ENCODE measurements at places on chromosomes 2 and 18.

DNA sequence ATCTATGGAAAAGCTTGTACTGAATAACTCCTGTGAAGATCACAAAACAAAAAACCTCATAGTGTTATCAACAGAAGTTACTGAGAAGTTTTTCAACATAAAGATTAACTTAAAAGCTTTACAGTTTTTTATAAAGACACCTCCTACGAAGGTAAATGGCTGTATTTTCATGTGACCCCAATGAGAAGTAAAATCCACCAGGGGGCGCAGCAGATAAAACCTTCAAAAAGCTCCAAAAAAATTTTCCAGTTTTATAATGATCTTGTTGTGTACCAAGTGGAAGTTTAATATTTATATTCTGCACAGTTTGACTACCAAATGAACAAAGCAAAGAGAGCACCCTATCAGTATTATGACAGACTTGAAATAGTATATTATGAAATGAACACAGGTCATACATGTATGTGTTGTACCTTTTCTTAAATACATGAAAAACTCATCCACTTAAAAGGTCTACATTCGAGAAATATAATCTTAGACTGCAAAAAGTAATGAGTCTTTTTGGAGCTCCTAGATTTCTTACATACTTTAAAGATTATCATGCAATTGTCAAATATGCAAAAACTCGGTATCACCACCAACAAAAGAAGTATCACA, 38.5 kb downstream of the PNO1 start:
- DNase-seq: peak; percentile 18

DNA sequence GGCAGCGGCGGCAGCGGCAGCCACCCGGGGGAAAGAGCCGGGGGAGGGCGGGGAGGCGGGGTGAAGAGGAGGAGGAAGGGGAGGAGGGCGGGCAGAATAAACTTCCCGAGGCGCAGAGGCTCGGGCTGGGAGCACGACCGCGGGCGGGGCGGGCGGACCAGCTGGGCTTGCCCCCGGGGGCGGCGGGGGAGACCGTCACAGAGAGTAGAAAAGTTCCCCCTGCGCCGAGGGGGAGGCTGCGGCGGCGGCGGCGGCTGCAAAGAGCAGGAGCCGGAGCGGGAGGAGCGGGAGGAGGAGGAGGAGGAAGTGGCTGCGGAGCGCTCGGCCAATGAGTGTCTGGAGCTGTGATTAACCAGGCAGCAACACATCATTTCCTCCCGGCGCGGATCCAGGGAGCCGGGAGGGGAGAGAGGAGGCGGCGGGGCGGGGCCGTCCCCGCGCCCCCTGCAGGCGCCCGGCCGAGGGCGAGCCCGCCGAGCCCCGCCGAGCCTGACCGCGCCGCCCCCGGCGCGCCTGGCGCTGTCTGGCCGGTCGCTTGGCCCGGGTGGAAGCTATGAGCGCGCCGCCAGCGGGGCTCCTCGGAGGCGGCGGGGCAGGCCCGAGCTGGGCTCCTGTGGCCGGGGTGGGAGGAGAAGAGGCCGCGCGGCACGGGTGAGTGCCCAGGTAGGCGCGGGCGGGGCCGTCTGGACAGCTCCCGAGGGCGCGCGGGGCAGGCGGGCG, at the start of gene ACVR1:
Gene ACVR1, minus strand, starts transcription at position 265 of the 720 bp plus-strand sequence. CDS start 76,837 bp downstream, outside the sequence.
- peak; percentile 91 for DNase-seq

DNA sequence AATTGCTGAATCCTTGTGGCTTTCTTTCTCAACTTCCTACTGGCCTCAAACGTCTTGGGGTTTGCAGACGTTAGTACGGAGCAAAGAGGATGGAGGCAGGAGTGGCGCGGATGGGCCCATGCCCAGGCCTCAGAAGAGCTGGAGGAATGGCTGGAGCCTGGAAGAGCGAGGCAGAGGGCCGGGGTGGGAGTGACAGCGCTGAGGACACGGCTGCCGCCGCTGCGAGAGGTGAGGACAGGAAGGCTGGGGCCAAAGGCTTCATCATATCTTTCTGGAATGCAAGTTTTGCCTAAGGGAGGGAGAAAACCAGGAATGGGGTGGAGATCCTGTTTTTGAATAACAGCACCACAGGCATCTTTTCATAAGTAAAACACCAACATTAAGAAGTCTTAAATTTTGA, 178.5 kb upstream of the SESTD1 start:
- DNase-seq: no peak

DNA sequence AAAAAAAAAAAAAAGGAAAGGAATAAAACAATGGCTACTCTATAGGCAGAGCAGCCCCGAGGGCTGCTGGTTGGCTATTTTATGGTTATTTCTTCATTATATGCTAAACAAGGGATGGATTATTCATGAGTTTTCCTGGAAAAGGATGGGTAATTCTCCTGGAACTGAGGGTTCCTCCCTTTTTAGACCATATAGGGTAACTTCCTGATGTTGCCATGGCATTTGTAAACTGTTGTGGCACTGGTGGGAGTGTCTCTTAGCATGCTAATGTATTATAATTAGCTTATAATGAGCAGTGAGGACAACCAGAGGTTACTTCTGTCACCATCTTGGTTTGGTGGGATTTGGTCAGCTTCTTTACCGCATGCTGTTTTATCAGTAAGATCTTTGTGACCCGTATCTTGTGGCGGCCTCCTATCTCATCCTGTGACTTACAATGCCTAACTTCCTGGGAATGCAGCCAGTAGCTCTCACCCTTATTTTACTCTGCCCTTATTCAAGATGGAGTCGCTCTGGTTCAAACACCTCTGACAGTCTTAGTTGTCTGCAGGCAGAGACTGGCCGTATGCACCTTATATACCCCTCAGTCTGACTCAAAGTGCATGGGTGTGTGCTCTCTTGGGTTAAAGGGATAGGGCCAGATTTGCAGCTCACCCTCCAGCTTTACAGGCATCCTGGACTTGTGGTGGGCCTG, 57.7 kb downstream of the HAUS1 start:
- no peak for DNase-seq

DNA sequence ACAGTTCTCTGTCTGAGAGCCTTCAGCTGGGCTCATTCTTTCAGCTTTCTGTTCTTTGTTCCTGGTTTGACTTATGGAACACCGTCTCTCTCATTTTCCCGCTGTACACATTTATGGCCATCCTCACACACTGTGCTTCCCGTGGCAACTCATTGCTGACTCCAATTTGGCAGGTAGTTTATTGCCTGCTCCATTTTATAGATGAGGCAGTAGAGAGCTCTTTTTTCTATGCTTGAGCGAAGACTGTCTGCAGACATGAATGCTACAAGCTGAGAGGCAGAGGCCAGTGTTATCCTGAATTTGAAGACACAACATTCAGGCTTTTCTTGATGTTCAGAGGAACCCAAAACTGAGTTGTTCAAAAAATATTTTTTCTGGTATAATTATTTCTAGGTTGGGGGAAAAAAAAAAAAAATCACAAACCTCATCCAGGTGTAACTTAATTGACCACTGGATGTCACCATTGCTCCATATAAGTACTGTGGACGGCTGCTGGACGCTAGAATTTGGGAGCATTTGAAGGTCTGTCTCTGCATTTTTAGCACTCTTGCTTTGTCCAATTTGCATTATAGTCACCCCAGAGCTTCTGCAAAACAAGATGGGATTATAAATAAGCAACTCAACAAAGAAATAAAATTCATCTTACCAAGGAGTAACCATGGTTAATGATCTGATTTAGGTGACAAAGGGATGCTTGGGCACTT, 83.5 kb downstream of the HRH4 start:
- no peak for DNase-seq

GRCh38 chr2:100197631-100198153, 55.3 kb upstream of the AFF3 start:
- no peak for DNase-seq

- no peak for DNase-seq
Measured at GRCh38 chr2:237716011-237716410, 82.6 kb upstream of the RBM44 start.

- no peak for DNase-seq
Measured at GRCh38 chr2:37721201-37721560, 49.7 kb upstream of the CDC42EP3 start.

- no peak for DNase-seq
Measured at GRCh38 chr2:176567361-176567760, 298.1 kb downstream of the MTX2 start.

- DNase-seq: peak; percentile 82
Measured at GRCh38 chr18:25467226-25467987, 115.4 kb upstream of the ZNF521 start.

DNA sequence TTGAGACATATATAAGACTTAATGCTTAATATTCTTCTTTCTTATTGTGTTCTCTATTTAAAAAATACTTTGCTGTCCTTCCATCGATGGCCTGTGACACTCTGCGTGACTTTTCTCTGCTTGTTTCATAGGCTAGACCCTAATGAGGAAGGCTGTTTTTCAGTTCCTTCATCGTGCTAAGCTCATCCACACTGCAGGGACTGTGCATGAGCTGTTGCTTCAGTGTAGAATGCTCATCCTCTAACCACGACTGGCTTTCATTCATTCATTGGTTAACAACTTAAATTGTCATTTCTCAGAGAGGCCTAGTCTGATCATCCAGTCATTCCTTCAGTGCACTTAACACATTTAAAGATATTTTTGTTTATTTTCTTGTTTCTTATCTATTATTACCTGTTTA, 134.4 kb downstream of the CCDC85A start:
- DNase-seq: no peak

DNA sequence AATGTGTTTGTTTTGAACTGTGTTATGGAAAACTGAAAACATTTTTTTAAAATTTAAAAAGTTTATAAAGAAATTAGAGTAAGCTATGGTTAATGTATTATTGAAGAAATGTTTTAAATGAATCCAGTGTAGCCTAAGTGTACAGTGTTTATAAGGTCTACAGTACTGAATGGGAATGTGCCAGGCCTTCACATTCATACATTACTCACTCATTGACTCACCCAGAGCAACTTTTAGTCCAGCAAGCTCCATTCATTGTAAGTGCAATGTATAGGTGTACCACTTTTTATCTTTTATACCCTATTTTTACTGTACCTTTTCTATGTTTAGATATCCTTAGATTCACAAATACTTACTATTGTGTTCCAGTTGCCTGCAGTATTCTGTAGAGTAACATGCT, 215.1 kb upstream of the THUMPD2 start:
- no peak for DNase-seq

- no peak for DNase-seq
Measured at GRCh38 chr2:149296031-149296430, 34.4 kb upstream of the LYPD6 start.

GRCh38 chr2:220269367-220269766, 641.9 kb downstream of the SLC4A3 start:
- peak; percentile 38 for DNase-seq

- no peak for DNase-seq
Measured at GRCh38 chr2:45207101-45207500, 197.8 kb upstream of the SIX2 start.

- DNase-seq: no peak
Measured at GRCh38 chr2:127611076-127611925, 34.7 kb upstream of the GPR17 start.

GRCh38 chr2:206565666-206566065, 76.6 kb upstream of the FAM237A start:
- no peak for DNase-seq

- no peak for DNase-seq
Measured at GRCh38 chr18:5195656-5196055, 1.4 kb downstream of the AKAIN1 start.

DNA sequence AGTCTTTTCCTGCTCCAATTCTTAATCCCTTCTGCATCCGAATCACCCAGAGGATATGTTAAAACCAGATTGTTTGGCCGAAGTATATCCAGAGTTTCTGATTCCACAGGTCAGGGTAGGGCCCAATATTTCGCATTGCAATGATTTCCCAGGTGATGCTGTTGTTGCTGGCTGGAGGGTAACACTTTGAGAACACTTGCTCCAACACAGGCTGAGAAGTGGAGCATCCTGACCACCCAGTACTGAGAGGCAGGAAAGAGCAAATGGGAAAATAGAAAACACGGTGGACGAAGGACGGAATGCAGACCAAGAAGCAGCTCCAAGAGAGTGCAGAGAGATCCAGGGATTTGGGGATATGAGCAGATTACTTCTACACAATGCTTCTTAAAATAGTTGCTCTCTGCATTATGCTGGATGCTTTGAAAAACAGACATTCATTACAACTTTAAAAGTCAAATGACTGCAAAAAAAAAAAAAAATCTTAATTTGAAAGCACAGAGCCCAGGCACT, 362.2 kb upstream of the SLC14A2 start:
- DNase-seq: no peak

DNA sequence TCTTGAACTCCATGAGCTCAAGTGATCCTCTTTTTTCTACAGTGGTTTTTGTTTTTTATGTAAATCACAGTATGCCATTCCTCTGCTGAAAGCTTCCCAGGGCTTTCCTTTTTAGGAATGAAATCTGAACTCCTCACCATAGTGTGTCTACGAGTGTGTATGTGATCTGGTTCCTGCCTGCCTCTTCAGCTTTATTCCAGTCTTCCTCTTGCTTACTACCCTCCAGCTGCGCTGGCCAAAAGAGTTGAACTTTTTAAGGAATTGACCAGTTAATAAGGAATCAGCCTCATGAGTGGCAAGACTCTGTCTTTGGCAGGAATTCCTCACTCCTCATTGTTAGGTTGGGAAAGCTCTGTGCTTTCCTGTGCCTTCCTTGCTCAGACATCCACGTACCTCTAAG, 4.0 kb downstream of the CCT7 start:
- no peak for DNase-seq

DNA sequence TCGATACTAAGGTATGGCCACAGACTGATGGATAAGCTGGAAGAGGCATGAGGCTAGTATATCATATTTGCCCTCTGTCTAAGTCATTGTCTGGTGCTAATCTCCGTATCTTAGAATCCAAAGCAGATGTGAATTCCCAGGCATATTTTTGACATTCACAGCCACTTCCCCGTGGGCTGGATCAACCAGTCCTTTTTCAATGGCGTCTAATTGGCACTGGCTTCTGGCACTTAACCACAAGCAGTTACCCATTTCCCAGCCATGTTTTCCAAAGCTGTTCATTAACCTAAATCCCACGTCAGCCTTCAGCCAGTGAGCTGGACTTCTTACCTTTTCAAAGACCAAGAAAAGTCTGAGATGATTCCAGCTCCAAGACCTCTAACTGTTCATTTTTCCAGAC, 20.7 kb upstream of the ZNF407 start:
- no peak for DNase-seq

DNA sequence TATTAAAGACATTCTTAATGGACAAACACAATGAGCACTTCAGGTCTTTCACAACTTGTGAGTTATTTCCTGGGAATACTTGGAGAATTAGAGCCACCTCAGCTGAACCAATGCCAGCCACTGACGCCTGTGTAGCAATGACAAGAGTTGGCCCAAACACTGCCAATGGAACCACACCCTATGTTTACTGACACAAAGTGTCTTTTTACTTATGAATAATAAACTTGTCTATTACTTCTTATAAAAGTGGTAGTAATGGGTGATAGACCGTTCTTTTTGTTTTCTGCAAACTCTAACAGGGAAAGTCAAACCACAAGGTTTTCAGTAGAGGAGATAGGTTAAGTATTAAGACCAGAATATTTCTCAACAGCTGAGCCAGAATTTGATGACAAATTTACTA, 12.5 kb upstream of the CHAC2 start:
- DNase-seq: no peak

DNA sequence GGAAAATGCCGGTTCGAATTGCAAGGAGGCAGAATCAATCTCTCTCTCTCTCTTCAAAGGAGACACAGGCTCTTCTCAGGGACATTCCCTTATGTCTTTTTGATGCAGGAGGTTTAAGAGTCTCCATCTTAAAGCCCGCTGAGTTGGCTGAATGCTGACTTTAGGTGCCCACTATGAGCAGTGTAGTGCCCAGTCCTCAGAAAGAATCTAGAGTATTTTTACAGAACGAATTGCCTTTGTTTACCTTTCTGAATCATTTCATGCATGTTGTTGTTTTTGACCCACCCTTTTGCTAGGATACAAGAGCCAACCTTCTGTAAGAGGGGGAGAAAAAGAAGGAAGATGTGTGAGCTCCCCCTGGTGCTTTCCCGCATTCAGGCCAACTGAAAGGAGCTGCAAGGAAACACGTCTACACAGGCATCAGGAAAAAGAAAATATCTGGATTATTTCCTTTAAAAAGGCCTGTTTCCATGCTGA, 193.5 kb upstream of the TCF4 start:
- peak; percentile 67 for DNase-seq

Data from NCI-H446 treated with DMSO at 0.1 percent for 48 hours (cell line).